ENCODE measurements at places on chromosomes 3 and 15.
A peak's percentile ranks its signal among the peaks of the same experiment; 100 is the strongest.

- no peak for DNase-seq
Observed at GRCh38 chr15:60704129-60704528, 225.2 kb upstream of the ICE2 start.

GRCh38 chr3:57060089-57060821 lies at the start of gene SPATA12:
Gene SPATA12 (plus strand): TSS chr3:57060664. CDS start chr3:57073695, 13,031 bp downstream.
- DNase-seq: no peak

DNA sequence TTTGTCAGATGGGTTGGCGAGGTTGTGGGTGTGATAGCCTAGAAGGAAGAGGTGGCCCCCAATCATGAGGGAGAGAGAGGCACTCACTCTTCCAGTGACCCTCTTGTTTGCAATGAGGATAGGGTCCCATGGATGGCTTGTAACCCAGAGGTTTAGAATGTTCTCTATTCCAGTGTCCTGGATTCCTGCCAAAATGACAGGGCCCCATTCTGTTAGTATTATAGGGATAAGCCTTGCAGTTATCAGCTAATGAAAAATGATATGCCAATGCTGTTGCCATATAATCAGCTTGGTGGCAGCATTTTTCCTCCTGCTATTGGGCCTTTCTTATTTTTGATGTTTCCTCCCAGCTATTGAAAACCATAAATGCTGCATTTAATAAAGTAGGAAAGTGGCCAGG lies 23.3 kb upstream of the SENP7 start:
- no peak for DNase-seq

GRCh38 chr3:18135060-18135814 lies 289.9 kb downstream of the SATB1 start:
- no peak for DNase-seq

DNA sequence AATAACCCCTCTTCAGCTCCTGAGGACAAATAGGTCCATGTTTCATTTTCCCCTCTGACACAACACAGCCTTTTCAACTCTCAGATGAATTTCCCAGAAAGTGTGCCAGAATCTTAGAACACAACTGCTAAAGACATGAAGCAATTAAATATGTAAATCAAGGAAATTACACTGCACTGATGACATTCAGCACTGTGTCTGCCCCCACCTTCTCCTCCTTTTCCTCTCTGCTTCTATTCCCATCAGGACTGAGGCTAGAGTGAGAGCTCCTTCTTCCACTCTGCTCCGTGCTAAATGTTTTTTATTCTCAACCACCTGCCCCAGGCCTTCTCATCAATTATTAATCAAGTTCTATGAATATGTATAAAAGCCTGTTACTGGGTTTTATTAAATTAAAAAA lies 596.1 kb downstream of the TUSC7 start:
- DNase-seq: no peak

DNA sequence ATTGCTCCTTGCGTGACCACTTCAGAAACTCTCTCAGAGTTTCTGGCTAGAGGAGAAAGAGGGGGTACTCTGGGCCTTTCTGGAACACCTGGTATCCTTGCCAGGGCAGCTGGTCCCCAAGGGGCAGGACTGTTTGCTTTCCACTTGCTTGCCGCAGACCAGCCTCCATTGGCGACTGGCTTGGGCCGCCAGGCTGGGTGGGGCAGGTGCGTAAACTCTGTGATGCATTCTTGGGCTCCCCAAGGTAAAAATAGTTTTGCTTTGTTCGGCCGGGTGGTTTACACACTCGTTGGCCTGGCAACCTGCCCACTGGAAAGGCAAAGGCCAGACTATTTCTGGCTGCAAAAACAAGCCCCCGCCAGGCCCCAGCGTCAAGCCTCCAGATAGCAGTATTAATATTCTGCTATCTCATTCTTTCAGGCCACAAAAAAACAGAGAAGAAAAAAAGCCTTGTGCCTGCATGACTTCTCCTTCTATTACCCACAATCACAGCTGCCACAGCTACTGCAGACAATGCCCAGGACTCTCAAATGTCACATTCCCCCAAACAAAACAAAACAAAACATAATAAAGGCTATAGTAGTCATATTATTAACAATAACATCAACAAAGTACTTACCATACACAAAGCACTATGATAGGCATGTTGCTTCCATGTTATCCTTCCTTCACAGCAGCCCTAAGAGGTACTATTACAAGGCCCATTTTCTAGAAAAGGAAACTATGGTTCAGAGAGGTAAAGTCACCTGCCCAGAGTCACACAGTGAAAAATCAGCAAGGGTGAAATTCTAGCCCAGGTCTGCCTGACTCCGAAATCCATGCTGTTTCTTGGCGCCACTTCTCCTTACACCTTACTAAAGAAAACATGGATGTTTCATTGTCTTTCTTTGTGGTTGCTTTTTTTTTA lies 14.0 kb upstream of the SSUH2 start:
- peak; percentile 74 for DNase-seq

GRCh38 chr15:74776821-74777768 lies 4.8 kb upstream of the CSK start:
- no peak for DNase-seq

DNA sequence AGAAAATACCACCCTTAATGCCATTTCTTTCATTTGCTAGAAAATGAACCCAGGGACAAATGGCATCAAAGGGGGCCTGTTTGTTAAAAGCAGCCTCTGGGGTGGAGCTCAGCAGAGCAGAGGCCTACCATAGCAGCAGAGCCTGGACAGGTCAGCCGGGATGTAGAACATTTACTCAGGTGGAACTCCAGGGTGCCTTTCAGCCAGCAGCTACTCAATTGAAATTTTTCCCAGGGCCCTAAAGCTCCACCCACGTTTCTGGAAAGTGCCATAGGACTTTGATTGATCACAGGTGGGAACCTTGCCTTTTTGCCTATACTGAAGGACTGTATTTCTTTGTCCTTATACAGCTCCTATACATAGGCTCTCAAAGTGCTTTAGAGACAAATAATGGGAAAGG lies 74.5 kb upstream of the C15orf61 start:
- no peak for DNase-seq

- no peak for DNase-seq
Observed at GRCh38 chr3:119669906-119670570, 7.2 kb downstream of the COX17 start.

GRCh38 chr15:90142216-90143165 lies 40.2 kb upstream of the IDH2 start:
- no peak for DNase-seq

DNA sequence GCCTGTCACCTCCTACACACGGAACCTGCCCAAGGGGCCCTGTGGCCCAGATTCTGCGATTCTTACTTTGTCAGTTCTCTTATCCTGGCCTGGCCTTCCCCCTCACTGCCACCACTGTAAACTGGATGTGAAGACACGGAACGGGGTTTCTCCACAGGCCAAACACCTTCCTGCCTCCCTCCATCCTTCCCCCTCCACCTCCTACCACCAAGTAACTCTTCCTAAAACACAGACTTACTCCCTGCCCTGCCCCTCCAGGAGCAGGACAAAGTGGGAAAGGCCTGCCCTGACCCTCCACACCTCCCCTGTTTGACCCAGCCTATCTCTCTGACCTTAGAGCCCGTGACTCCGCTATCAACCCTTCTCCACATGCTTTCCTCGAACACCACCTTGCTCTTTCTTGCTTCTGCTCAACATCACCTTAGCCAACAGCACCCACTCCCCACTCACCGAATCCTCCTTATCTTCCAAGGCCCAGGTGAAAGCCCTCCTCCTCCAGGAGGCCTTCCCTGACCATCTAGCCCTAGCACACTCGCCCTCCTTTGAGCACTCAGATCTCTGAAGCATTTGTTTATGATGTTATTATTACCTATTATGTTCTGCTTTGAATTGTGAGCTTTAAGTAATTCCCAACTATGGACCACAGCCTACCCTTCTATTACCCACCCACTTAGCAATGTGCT lies 7.6 kb downstream of the CA12 start:
- no peak for DNase-seq

GRCh38 chr3:133895208-133896001 lies at the start of gene RAB6B:
Gene RAB6B (minus strand): TSS chr3:133895882. CDS start chr3:133895466, 416 bp downstream.
- DNase-seq: peak; percentile 73

- no peak for DNase-seq
Observed at GRCh38 chr15:37898362-37898761, 36.1 kb upstream of the TMCO5A start.

DNA sequence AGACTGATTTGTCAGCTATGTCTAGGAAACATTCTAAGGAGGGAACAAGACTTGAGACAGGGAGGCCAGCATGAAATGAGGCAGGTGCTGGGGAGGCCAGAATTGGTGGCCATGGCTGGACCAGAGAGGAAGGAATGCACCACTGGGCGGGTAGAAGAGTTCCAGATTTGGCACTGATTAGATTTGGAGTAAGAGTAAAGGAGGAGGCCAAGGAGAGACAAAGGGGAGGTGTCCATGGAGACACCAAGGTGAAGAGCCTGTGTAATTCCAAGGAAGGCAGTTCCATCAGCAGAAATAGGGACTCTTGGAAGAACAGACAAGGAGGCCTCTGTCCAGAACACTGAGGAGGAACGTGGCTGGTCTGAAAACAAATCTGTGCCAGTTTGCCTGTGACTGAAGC lies 1.8 kb downstream of the ARNT2 start:
- DNase-seq: no peak

- no peak for DNase-seq
Observed at GRCh38 chr3:120077731-120078130, 16.5 kb downstream of the GSK3B start.

DNA sequence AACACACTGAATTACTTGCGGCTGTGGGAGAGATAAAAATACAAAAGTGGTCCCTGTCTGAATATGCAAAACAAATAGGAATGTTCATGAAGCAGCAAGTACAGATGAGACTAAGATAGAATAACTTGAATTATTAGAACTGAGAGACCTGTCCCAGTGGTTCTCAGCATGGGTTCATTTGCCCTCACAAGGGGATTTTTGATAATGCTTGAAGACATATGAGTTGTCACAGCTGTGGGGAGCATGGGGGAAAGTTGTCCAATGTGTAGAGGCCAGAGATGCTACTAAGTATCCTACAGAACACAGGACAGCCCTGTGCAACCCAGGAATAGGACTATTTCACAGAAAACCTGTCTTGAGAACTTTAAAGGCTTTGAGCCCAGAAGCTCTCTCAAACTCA lies 22.4 kb downstream of the PPM1L start:
- DNase-seq: no peak

DNA sequence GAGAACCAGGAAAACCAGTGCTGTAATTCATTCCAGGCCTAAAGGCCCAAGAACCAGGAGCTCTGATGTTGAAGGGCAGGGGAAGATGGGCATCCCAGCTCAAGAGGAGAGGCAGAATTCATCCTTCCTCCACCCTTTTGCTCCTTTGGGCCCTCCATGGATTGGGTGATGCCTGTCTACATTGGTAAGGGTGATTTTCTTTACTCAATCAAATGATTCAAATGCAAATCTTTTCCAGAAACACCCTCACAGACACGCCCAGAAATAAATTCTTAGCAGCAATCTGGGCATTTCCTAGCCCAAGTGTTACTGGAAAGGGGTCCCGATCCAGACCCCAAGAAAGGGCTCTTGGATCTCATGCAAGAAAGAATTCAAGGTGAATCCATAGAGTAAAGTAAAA lies 17.6 kb upstream of the APOD start:
- DNase-seq: no peak

DNA sequence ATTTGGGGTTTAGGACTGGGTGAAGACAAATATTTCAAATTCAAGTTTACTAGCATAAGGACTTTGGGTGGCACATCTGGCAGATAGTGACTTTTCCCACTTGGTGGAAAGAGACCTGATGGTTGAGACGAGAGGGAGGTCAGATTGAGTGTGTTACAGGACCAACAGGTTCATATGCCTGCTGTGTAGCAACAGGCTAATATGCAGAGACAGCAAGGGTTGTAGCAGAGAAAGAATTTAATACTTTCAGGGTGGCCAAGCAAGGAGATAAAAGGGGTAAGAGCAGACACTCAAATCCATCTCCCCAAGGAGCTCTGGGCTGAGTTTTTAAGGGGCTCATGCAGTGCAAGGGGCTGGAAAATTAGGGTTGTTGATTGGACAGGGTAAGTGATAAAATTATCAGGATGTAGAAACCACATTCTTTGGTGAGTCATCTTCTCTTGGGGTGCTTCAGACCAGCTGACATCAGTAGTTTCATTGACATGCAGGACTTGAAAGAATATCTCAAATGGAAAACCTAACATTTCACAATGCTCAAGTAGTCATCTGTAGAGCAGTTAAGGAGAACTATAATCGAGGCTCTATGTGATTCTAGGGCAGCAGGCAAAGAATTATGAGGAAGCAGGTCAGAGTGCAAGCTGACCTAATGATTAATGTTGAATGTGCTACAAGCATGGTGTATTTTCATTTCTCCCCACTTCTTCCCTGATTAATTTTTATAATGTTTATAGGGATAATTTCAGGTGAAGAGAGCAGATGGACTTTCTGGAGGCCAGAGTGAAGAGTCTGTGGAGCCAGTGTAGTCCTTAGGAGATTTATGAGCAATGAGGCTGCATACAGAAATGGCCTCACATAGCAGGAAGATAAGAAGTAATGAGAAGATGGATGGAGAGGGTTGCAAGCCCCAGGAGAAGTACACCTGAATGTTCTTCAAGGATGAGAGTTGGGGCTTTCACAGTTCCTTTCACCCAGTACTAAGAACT lies 13.7 kb downstream of the FOXB1 start:
- no peak for DNase-seq

GRCh38 chr15:79943820-79944219 lies 27.2 kb downstream of the BCL2A1 start:
- DNase-seq: no peak

DNA sequence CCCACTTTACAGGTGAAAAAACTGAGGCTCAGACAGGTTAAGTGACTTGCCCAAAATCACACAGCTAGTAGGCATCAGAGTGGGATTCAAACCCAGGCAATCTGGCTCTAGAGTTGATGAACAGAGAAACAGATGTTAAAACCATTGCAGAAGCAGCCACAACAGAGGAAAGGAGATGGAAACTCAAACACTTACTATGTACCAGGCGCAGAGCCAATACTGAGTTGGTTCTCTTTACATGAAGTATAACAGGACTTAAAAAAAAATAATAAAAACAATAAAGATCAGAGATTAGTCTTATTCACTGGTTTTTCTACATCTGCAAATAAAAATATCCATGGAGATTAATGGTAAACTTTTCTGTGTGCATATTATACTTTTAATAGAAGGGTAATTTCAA lies 84.9 kb upstream of the SPATA12 start:
- DNase-seq: no peak

- DNase-seq: no peak
Observed at GRCh38 chr3:100981164-100981911, 11.9 kb downstream of the ABI3BP start.

GRCh38 chr15:67142092-67142766 lies 76.8 kb downstream of the SMAD3 start:
- DNase-seq: peak; percentile 39

GRCh38 chr3:41833628-41834027 lies 128.3 kb downstream of the ULK4 start:
- no peak for DNase-seq

Data from right forelimb (tissue), 1 donor.